NCI-H2029 (cell line): ENCODE measurements at places on chromosomes 2 and 18.

- DNase-seq, result no peak
These were observed 87.4 kb downstream of the MDH1 start for GRCh38 chr2:63676135-63676534.

DNA sequence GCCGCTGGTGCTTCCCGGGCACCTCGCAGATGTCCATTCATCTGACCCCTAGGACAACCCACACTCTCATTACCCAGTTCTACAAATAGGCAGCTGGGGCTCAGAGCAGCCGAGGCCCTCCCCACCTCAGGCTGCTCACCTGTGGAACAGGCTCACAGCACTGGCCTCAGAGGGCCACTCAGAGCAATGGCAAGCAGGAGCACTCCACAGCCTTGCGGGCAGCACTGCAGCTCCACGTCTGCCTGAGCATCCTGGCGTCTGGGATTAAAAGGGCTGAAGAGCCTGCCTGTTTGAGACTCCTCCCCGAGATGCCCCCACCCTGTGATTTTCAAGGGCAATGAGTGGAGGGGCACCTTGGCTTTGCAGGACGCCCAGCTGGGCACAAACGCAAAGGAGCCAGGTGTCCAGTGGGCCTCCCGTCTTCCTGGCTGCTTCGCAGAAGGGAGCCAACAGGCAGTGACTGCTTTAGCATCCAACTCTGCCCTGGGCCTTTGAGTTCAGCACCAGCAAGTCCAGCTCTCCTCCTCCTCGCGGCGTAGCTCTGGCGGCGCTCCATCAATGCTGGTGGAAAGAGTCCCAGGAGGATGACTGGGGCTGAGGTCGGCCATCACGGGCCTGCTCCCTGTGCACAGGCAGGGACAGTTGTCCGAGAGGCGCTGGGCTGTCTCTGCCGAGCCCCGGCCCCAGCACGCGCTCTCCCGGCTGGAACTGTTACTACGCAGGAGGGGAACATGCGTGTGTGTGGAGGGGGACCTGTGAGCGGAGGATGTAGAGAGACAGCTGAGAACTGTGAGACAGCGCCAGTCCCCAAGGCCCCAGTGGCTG is 297.2 kb downstream of the NDUFA10 start:
- no peak for DNase-seq

DNA sequence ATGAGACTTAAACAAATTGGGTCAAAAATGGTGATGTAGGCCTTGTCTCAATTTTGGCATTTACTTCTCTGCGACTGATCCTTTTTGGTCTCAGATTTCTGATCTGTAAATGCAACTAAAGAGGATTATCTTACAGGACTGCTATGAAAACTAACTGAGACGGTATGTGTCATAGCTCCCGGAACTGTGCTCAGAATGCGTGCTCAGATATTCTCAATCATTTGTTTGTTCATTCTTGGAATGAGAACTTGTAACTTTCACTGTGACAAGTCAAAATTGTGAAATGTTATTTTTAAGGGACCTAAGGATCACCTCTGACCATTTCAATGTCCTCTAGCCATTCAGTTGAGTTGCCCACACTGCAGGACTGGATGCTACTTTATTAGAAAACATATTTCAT is 498.2 kb upstream of the PIK3C3 start:
- no peak for DNase-seq

GRCh38 chr2:116148361-116148760 is 1666.1 kb upstream of the DDX18 start:
- no peak for DNase-seq

- no peak for DNase-seq
These were observed 681 bp upstream of the ROCK2 start for GRCh38 chr2:11344956-11345677.

- no peak for DNase-seq
These were observed 8.5 kb downstream of the HES6 start for GRCh38 chr2:238231251-238231793.

- DNase-seq, result no peak
These were observed 1.5 kb upstream of the GPD2 start for GRCh38 chr2:156434461-156435291.

DNA sequence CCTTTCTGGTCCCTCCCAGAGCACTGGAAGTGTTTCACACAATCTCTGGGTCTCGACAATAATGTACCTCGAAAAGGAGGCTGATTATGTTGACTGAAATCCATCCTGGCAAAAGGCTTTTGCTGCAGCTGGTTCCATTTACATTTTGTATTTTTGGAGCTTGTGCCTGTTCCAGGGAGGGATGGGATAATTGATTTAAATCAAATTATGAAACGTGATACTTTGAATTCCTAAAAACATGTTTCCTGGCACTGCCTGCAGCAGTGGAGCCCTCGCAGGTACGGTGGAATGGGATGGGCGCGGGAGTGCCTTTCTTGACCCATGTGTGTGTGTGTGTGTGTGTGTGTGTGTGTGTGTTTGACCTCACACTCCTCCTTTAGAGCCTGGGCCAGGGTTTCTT is 455.5 kb upstream of the MEIS1 start:
- DNase-seq, result no peak

DNA sequence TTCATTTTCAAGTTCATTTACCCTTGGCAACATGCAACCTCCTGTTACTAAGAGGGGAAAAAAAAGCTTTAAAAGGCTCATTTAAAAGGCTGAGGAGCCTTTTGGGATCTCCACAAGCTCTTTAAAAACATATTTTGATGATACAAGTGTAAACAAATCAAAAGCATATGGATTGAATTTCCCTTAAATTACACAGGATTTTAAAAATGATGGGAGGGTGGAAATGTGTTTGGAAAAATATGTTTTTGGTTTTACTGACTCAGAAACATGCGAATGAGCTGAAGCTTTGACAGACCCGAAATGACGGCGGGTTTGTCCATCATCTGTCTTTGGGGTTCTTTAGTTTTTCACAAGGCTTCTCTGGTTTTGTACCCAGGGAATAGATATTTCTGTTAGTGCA is 180.6 kb upstream of the CCDC68 start:
- DNase-seq, result no peak

- no peak for DNase-seq
These were observed 89.8 kb upstream of the MBOAT2 start for GRCh38 chr2:9093324-9093723.

DNA sequence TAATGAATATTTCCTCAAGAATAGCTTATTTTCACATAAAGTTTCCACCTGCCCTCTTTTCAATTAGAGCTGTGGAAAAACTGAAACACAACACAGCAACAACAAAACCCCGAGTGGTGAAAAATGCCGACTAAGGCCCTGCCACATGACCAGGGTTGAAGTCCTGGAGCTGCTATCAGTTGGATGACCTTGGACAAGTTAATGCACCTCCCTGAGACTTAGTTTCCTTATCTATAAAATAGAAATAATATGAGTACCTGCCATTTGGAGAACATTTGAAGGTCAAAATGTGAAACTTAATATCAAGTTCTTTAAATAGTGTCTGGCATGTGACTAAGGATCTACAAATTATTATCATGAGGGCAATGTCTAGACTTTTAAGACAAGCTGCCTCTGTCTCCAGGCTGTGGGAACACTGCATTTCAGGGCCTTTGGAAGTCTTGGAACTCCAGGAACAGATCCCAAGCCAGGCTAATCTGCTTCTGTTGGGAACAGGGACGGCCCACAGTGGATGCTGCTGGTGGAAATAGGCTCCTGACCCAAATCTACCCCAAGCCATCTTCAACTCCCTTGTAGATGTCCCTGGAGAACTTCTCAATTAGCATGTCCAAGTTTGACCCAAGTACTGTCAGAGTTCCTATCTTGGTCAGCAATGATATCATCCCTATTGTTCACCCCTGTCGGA is 42.0 kb upstream of the TRIB2 start:
- no peak for DNase-seq

DNA sequence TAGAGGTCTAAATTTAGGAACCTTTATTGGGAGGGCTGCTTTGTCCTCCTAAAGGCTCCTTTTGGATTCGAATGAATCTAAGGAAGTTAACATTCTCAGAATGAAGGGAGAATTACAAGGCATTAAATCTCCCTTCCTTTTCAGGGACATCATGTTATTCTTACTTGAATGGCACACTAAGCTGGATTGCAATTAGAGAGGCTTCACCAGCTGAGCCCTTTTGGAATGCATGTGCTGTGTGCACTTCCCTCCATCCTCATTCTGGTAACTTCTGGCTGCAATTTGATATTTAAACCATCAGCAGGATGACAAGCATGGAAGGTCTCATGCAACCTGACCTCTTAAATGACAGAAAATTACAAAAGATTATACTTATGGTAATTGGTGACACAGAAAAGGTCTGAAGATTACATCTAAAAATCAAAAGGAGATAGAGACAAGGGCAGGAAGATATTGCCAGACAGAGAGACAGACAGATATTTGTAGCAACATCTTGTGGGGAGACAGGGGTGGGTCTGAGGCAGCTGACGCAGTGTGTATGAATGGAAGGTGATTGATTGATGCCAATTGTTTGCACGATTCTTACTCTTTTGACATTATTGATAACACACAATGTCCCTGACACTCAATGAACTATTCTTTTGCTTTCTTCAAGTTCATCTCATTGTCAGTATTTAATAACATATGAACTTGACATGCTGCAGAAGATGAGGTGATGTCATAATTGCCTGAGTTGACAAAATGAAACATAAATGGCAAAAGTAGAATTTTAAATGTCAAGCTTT is 570.8 kb upstream of the GYPC start:
- no peak for DNase-seq

DNA sequence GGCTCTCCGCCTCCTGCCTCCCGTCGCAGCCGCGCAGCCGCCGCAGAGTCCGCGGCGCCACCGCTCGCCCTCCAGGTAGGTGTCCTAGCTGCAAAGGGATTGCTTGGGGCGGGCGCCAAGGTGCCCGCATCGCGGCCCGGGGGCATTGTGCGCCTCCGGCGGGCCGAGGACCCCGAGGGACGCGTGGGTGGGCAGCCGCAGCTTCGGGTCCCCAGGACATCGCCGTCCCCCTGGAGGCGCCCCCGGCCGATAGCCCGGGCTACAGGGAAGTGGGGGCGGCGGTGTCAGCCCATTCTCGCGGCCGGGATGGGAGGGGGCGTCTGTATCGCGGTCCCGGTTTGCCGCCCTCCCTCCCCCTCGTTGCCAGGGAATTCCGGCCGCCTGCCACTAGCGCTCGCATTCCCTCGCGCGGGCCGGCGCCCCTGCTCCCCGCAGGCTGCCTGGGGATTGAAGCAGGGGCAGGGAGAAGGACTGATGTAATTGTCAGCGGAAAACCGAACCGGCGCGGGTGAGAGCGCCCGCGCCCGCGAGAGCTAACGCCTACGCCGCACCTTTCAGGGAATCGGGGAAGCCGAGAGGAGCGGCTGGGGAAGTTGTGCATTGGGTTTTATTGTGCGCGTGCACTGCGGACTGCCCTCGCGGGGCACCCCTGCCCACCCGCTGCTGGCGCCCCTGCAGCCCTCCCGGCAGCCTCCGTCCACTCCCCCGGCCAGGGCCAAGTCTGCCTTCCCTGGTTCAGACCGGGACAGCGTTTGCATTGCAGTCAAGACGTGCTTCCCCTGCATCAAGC is 483 bp downstream of the OSBPL6 start:
- no peak for DNase-seq

DNA sequence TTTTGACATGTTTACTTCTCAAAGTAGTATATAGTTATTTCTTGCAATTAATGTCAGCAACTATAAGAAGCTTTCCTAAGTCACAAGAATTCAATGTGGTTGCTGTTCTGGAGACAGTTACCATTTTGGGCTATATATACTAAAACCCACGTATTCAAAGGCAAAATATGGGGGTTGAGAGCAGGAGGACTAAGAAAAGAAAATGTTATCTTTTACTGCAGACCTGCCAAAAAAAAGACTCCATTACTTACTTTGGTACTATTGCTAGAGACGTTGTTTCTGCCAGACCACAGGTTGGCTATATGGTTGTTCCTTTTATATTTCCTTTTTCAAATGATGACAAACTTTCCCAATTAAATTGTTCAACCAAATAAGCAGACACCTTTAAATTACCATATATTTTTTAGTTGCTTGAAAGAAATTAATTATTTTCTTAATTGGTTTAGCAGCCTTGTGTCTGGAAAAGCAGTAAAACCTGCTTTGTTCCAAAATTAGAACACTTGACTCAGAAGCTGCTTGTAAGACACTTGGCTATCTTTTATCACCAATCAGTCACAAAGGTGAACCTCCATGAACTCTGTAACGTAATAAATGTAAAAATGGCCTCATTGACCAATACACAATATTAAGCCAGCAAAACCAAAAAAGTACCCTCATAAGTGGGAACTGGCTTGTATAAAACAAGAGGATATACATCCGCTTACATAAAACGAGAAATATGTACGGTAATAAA is 8.2 kb upstream of the OSGEPL1 start:
- DNase-seq, result no peak

DNA sequence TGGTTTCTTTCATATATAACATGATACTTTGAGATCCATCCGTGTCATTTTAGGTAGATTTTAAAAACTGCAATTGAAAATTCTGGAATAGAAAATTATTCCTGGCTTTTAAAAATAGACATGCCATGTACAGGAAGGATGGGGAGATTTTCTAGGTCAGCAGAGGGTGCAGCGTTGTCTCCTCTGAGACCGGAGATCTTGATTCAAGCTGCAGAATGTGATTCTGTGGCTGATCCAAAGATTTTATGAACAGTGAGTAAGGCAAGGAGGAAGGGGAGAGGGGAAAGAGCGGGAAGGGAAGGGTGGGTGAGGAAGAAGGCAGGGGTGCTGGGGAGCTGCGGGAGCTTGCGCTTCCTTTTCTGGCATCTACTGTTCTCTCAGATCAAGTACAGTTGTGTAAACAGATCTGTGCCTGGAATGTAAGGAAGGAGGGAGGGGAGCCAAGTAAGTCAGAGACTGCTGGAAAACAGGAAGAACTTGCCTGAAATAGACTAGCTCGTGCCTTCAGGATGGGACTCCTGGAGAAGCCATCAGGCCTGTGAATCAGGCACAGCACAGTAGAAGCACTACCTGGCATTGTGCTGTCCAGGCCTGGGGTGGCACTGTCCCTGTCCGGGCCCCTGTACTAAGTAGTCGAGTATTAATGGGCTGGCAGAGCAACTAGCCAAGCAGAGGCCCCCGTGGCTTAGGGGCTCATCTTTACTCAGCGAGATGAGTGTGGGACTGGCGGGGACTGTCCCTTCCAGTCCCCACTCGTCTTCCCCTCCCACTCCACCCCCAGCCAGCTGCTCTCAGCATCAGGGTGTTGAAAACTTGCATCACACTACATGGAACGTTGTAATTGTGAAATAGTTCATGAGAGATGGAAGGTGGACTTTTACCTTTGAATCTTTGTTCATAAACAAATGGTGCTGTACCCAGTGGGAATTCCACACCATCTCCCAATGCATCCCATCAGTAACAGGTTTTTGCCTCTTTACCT is 163.5 kb downstream of the UXS1 start:
- DNase-seq, result no peak

- no peak for DNase-seq
These were observed 25.2 kb upstream of the CASP10 start for GRCh38 chr2:201157694-201158093.

DNA sequence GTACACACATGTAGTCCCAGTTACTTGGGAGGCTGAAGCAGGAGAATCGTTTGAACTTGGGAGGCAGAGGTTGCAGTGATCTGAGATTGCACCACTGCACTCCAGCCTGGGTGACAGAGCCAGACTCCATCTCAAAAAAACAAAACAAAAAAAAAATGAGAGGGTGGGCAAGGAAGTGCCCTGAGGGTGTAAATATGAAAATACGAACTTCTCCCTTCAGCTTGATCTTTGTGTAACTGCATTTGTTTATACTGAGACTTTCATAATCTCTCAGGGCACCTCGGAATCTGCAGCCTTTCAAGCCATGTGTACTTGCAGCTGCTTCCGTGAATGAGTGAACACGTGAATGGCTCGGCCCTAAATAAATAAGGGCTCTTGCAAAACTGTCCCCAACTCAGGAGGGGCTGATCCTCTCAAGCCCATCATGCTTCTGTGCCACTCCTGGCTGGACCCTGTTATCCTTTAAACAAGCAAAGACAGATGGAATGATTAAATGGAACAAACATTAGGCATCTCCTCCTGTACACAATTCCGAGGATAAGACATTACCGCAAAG is 96.8 kb downstream of the BOD1L2 start:
- DNase-seq, result no peak
